CD4-positive, alpha-beta T cell treated with Interleukin-1 beta for 1 hour (primary cell): ENCODE measurements at places on chromosomes 2 and 18.

DNA sequence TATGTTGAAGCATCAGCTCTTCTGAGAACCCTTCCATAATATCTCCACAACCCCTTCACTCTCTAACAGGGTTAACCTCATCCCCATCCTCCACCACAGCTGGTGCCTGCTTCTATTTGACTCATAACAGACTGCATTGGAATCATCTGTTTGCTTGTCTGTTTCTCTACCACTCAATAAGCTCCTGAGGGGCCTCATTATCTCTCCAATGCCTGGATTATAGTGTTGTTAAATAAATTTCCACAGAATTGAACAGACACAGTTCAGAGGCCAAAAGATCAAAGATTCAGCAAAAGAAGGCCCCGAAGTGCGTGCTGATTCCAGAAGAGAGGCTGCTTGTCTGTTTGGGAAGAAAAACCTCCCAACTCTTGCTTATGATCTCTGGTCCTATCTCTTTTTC is 33.7 kb upstream of the FAM98A start:
- DNase-seq, result no peak

GRCh38 chr2:42195559-42195958 is 26.4 kb downstream of the EML4 start:
- no peak for DNase-seq

DNA sequence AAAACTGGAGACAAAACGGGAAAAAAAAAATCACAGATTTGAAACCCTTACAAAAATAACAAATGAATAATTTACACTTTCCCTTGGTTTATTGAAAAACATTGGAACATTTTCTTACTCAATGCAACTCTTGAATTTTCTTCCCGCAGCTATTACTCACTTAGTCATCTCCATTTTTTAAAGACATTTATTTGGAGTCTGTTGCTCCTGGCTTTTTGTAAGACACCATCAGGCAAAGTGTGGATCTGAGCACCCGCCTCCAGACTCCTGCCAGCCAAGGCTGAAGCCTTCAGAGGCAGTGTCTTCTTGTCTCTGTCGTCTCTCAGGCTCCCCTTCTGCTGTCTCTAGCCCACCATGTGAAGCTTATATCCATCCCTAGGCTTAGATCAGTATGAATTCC is 46.2 kb downstream of the TRIB2 start:
- DNase-seq, result no peak

DNA sequence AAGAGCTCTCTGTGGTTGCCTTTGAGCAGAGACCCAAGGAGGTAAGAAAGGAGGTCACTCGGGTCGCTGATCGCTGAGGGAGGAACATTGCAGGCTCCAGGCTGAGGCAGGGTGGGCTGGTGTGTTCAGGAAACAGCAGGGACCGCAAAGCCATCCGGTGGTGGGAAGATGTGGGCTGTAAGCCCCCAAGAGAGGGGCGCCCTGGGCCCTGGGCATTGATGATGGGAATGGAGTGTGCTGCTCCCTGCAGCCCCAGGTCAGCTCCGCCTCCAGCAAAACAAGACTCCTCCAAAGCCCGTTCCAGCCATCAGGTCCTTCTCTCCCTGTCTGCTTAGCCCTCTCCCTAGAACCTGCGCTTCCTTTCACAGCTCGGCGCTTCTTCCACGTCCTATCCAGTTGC is 229.7 kb downstream of the KLHL29 start:
- no peak for DNase-seq

GRCh38 chr2:11787991-11788390 is 41.6 kb downstream of the LPIN1 start:
- DNase-seq, result no peak

DNA sequence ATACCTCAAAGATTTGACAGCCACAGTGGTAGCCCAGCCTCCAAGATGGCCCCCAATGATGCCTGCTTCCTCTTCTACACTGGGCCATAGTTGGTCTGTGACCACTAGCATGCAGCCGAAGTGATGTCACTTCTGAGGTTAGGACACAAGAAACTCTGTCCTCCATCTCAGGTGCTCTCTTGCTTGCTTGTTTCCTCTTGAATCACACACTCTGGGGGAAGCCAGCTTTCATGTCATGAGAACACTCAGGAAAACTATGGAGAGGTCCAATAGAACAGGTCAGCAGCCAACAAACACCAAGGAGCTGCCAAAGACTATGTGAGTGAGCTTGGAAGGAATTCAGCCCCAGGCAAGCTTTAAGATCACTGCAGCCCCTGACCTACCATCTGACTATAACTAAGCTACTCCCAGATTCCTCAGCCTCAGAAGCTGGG is 3.3 kb upstream of the ADAM17 start:
- DNase-seq, result no peak

DNA sequence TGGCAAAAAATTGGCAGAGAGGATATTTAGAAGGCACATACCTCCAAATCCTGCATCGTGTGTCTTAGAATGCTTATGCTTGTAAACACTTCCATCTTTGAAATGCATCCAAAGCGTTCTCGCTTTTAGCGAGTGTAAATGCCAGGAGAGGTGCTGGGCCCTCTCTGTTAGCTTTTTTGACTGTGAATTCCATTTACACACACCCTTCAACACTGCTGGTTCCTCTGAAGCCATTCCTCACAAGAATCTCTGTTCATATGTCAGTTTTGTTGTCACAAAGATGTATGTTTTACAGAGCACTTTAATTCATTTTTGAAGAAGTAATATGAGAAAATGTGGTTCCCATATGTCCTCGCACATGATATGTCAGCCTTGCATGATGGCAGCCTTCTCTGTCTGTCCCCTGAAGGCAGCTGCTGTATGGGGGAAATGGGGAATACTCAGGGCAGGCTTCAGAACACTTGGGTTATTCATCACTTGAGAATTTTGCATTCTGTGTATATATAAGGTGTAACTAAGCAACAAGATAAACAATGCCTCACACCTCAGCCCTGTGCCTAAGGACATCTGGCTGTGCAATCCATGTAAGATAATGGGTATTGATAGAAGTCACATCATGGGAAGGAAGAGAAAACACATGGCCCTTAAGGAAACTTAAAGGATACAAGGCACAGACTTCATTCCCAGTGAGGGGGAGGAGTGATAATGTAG is 52.3 kb downstream of the RAB27B start:
- no peak for DNase-seq

GRCh38 chr2:151020411-151020810 is 241.3 kb downstream of the RBM43 start:
- DNase-seq, result no peak

DNA sequence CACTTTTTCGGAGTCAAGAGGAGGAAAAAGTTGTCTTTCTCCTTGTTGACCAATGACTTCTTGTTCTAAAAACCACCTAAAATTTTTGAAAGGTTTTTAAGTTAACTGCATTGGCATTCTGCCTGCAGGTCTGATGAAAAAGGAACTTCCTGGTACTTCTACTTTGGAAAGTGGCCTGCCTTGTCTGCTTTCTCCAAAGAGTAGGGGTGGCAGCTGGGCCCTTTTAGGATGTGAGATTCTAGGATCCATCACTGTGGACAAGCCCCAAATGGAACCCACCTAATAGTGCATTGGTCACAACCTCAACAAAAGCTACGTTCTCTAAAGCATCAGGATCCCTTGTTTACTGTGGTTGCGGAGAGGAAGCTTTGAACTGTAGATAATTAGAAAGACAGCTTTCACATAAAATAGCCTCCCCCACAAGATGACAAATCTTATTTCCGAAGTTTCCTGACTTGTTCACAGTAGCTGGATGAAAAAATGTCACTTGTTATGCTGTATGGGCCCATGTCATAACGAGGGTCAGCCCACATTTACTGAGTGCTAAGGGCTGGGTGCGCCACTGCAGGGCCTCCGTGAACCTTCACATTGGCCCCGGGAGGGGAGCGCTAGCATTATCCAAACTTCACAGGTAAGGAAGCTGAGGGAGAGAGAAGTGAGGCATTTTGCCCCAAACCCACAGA is 17.4 kb downstream of the ASPRV1 start:
- no peak for DNase-seq

GRCh38 chr2:84395820-84396219 is 63.3 kb downstream of the SUCLG1 start:
- no peak for DNase-seq

GRCh38 chr2:222950638-222951285 is 89.9 kb downstream of the ACSL3 start:
- DNase-seq, result no peak
